ENCODE measurements at places on chromosomes 2 and 18. TPM values are rescaled to one million over a fixed set of nuclear protein-coding genes. Genes with fewer than 3 reads are reported as not detected.

GRCh38 chr2:219571311-219572236 lies at the start of gene OBSL1:
Gene OBSL1 (minus strand): TSS chr2:219571539. CDS start chr2:219571232, 307 bp downstream.
- DNase-seq, result peak; percentile 92

- DNase-seq, result peak; percentile 74
These were observed at the start of gene ZNF804A for GRCh38 chr2:184598316-184599053. Gene ZNF804A (plus strand): TSS chr2:184598529. CDS start chr2:184598960, 431 bp downstream.

GRCh38 chr2:31440764-31441163 lies 26.2 kb upstream of the XDH start:
- DNase-seq, result peak; percentile 55

DNA sequence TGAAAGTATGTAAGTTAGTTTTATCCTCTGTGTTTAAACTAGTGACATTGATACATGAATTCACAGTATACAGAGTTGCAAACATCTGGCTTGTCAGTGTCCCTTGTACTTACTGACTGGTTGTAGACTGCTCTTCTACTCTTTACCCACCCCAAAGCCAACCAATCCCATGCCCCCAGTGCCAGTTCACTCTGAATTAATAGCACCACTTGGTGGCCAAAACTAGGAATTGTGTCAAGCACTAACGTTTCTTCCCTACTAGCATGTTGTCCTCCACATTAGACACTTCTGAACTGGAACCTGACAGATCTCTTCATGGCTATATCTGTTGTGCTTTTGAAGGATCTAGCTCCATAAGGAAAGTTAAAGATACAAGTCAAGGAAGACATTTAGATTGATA lies 27.2 kb upstream of the OTX1 start:
- no peak for DNase-seq

DNA sequence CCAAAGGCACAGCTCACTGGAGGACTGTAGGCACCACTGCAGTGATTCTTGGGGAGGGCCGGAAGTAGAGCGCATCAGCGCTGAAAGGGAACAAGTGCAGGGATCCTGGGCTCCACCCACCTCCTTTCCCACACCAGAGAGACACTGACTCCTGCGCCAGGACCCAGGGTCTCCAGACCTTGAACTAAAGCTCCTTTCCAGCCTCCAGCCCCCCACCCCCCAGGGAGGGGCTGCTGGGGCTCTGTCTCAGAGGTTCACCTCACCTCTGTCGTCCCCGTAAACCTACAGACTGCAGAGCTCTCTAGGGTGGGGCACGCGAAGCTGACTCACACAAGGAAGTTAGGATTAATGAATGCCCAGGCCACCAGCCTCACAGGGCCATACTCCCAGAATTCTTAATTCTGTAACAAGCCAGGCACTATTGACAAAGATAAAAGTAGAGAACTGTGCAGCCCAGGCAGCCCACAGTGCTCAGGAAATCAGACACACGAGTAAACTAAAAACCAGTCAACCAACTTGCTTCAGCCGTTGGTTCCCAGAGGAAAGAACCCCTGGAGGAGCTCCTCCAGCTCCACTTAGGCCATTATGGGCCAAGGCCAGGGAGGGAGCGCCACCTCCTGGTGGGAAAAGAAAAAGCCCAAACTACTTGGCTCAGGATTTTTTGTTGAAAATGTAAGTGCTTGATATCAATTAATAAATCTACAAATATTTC lies 45.1 kb upstream of the ACAA2 start:
- DNase-seq, result peak; percentile 64

DNA sequence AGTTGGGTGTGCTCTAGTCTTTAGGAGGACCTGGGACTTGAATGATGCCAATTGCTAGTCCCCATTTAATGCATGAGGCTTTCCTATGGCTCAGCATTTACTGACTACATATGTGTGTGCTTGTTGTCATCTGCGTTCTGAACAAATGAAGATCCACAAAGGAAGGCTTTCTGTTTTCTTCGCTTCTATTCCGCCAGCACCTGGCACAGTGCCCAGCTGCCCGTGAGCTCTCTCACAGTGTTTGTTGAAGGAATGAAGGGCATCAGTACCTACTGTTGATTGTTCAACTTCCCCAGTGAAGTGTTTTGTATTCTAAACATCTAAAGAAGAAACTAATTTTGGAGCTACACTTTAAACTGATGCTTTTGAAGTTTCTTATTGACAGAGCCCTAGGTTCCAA lies 122.4 kb upstream of the LINC00305 start:
- DNase-seq, result no peak

- DNase-seq, result peak; percentile 65
These were observed 126.2 kb upstream of the EML6 start for GRCh38 chr2:54597153-54597848.

DNA sequence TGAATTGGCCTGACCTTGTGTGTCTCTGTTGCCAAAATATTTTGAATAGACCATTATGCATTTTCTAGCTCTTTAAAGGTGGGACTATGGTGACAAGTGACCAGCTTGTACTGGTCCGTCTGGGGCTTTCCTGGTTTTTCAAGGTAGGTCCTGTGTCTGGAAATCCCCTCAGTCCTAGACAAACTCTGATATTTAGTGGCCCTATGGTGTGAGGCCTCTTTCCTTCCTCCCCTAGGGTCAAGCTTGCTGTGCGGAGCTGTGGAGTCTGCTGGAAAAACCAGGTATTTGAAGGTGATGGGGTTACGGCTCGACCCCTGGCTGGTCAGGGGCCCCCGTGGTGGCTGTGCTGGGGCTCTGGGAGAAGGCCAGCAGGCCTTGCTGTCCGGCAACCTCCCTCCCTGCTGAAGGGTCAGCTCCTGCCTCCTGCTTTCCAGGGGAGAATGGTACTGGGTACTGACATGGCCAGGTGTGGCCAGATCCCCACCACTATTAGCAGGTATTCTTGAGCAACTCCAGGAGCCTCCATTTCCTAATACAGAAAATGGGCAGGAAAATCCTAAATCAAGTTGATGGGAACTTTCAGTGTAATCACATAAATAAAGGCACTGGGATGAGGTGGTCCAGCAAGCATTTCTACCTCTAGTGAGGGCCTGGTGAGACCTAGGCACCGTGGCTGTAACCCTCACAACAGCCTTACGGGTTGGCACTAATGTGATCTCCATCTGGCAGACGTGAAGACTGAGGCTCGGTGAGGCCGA lies 86.2 kb upstream of the HS6ST1 start:
- DNase-seq, result no peak

DNA sequence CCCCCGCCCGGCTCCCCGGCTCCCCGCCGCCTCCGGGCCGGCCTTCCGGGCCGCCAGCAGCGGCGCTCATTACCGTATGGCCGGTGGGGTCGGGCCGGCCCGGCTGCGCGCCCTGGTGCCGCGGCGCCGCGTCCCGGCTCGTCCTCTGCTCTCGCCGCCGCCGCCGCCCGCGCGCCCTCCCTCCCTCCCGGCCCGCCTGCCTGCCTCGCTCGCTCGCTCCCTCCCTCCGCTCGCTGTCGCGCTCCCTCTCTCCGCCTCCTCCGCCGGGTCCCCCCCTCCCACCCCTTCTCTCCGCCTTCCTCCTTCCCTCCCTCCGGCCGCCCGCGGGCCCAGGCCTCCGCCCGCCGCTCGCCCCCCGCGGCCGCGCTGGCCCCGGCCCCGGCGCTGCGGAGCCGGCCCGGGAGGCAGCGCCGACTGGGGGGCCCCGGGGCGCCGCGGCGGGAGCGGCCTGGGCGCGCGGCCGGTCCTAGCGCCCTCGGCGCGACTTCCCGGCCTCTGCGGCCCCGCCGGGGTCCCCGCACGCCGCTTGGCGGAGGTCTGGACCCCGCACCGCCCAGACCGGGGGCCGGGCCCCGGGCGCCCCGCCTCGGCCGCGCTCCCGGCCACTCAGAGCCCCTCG lies at the start of gene DNMT3A:
DNMT3A (minus strand) TSS at position 173 of the 619 bp plus-strand sequence. CDS start 27,941 bp downstream, outside the sequence.
- peak; percentile 94 for DNase-seq

DNA sequence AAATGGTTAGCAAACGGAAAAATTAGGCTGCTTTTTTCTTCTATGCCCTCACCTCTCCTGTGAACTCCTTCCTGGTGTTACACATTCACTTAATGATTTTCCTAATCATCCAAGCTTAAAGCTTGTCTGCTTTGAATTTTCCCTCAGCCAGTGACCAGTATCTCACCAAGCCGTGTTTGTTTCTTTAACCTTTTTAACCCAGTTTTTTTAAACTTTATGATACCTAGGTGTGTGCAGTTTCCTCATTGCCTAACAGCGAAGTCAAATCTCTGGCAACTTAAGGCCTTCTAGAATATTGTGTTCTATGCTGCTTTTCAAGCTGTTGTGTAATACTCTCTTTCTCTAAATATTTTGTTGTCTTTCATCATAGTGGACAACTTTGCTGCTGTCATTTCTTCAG lies 113.0 kb downstream of the PIK3C3 start:
- no peak for DNase-seq

DNA sequence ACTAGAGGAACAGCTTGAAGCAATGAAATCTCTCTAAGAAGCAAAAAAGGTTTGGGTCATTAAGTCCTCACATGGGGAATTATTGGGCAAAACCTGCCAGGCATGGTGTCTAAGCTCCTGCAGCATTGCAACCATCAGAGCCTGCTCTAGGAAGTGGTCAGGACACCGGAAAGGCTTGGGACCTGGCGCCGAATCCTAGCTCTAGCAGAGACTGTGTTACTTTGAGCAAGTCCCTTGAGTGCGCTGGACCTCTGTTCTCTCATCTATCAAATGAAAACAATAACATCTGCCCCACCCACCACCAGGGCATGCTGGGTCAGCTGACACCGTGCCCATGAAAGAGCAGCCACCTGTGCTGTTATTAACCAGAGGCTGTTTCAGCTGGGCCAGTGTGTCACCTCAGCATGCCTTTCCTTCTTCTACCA lies 6.3 kb downstream of the TMEM127 start:
- no peak for DNase-seq

DNA sequence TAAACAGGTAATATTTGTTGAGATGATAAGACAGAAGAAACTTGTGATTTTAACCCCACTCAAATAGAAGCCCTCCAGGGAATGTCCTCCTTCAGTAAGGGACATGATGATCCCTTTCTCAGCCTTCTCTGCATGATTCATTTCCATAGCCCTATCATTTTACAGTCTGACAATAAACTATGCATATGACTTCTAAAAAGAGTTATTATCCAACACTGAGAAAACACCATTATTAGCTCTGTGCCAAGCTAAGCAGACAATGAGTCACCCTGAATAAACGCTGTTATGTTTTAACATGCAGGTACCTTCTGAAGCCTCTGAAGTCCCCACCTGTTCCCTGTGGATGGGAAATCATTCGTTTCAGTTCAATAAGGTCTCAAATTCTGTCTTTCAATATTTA lies 54.7 kb downstream of the DTNB start:
- DNase-seq, result no peak

DNA sequence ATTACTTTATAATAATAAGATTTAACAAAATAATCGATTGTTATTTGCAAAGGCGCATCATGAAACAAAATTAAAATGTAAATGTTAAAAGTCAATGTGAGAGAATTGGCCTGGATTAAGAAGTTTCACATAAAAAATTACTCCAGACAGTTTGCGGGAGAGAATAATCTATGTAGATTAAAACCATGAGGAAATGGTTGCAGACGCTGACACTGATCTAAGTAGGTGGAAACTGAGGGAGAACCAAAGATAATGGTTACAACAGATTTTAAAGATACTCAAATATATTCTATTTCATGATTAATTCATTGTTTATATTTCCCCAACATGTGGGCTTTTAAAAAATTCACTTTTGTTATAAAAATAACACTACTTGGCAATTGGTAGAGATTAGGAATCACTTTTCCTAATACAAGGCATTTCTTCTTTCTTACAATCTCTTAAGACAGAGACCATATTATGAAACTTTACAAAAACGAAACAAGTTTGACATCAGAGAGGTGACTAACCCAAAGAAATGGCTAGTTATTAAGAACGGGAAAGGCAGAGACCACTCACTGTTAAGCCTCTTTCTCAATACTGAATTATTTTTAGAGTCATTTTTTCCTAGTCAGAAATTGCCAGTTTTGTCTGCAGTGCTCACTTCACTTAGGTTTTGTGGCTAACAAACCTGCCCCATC lies 1.6 kb downstream of the KANSL1L start:
- DNase-seq, result peak; percentile 77

- DNase-seq, result no peak
These were observed 136.6 kb downstream of the MTCL1 start for GRCh38 chr18:8841781-8842485.

DNA sequence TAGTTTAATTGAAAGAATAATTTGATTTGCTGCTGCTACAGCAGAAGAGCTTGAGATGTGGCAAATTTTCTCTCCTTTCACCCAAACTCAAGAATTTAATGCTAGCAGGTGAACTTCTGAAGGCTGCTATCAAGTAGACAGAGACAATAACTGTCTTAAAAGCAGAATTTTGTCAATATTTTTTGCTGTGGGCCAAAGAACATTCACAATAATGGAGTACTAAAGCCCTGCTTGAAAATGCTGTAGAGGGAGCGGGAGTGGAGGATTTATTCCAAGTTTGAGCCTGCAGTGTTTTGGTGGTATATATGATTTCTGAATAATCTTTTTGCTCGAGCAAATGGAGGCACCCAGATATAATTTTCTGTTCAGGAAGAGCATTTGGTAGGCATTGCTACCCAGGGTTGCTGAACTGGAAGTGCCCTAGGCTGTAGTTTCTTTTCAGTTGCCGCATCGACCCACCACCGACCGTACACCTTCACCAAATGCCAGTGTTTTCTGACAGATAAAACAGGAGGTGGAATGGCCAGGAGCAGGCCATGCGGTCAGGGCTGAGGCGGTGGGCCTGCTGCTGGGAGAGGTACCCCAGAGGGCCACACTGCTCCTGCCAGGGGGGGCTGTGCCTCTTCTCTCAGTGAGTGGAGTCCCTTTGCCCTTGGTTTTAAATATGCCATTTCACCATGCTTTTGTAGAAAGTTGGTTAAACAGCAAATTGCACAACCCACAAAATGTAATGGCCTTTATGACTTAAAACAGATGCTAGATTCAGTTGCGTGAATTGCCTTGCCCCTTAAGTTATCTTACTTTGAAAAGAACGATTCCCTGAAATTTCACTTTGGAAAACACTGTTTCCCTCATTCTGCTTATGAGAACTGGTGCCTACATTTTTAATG lies 36.4 kb downstream of the TSHZ1 start:
- DNase-seq, result no peak

DNA sequence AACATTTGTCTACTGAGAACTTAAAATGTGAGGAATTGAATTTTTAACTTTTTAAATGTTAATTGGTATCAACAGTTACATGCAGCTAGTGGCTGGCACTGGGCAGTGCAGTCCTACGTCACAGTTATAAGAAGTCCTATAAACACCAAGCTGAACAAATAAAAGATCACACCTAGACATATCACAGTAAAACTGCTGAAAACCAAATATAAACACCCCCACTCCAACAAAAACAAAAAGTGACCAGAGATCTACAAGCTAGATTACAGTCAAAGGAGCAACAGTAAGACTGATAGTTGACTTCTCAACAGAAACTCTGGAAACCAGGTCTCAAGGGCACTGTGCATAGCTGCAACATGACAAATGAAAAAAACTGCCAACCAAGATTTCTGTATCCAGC lies 19.4 kb downstream of the TLK1 start:
- DNase-seq, result no peak

Gene NYAP2
- 0.28 TPM for polyA plus RNA-seq

Gene TM4SF20
- not detected for polyA plus RNA-seq

Gene VWC2L
- not detected for polyA plus RNA-seq
